ENCODE measurements at places on chromosomes 1 and 21.

DNA sequence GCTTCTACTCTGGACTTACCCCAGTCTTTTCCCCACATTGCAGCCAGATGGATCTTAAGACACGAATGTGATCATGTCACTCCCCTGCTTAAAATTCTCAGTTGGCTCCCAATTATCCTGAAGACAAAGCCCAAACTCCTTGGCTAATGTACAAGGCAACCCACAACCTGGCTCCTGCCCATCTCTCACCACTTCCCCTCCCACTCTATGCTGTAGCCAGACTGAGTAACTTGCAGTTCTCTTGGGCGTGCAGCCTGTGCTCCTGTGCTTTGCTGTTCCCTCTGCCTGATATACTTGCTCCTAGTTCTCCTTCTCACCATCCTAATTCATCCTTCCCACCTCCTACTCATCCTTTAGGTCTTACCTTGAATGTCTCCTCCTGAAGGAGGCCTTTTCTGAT lies 56.2 kb downstream of the LGR6 start:
- DNase-seq = no peak

GRCh38 chr1:41582351-41582750 lies 97.9 kb upstream of the EDN2 start:
- no peak for DNase-seq

DNA sequence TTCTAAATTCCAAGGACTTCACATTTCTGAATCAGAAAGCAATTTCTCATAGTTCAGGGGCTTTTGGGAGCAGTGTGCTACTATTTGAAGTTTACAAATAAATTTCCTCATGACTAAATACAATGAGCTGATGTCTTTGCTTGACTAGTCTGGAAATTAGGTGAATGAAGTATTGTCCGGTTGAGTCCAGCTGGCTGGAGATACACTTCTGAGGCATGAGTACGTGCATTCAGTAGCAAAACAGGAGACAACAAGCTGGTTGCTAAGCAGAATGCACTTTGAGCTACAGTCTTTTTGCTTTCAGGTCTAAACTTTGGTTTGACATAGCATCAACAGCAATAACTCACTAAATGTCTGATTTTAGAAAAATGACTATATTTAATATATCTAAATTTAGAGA lies 27.1 kb downstream of the ZNHIT6 start:
- no peak for DNase-seq

GRCh38 chr1:205936846-205937586 lies 6.2 kb downstream of the SLC26A9 start:
- no peak for DNase-seq

GRCh38 chr1:43832998-43833397 lies 100.6 kb upstream of the ARTN start:
- DNase-seq = no peak

GRCh38 chr1:85245456-85245855 lies 14.0 kb downstream of the C1orf52 start:
- DNase-seq = no peak

- no peak for DNase-seq
These were observed 115.2 kb downstream of the KIAA0319L start for GRCh38 chr1:35441926-35442579.

- DNase-seq = no peak
These were observed 1.6 kb downstream of the FCRL2 start for GRCh38 chr1:157775101-157775870.

DNA sequence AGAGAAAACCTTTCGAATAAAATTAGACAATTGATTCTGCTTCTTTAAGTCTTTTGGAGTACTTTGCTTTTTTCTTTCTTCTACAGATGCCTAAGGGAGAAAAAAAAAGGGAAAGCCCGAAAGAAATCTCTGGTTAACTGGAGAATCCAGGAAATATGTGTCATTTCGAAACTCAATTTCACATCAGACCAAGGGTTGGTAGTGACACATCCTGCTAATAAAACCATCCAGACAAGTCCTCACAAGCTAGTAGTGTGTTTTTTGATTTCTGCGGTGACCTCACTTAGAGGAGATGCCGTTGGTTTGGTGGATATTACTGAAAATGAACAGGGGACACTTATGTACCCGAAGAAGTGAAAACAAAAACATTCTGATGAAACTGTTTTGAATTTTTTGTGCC lies 726.5 kb upstream of the ADAMTS5 start:
- no peak for DNase-seq

GRCh38 chr1:56036479-56036878 lies 542.9 kb downstream of the PLPP3 start:
- no peak for DNase-seq

DNA sequence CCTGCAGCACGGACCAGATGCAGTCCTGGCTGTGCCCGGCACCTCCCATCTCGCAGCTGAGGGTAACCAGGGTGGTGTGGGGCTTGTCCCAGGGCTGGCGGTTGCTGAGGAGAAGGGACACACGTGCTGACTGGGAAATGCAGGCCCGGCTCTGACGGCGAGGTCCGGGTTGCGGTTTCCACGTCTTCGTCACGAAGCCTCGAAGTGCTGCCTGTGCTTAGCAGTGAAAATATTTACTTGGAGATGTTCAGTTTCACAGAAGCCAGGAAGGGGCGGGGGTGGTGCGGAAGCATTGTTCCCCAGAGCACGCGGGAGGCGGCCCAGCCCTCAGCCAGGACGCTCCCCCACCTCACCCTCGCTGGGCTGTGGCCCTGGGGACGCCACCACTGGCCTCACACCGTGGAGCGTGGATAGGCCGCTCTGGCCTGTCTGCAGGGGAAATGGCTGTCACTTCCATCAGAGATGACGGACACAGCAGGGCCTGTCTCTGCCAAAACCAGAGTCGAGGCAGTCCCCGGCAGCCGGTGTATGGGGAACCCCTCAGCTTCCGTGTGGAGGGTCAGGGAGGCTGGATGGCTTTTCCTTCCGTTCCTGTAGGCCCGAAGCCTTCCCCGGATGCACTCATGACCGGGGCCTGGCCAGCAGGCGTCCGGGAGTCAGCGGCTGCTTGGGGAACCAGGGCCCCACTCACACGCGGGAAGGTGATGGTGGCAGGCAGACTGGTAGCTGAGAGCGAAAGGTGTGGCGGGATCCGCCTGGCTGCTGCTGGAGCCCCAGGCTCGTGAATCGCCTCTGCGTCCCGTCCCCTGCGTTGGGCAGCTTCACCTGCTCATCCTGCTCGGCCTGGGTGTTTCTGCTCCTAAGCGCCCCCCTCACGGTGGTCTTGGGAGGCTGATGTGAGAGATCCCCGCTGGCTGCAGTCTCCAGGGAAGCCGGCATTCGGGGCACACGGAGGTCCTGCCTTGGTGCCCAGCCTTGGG lies 14.7 kb upstream of the POFUT2 start:
- peak; percentile 25 for DNase-seq

Data from stimulated activated CD8-positive, alpha-beta memory T cell treated with anti-CD3 and anti-CD28 coated beads, Interleukin-12 subunit alpha, Interleukin-12 subunit beta, amount 100 ng/mL, for 1 hour (primary cell).